ENCODE measurements at places on chromosomes 4 and X. TPM values are rescaled to one million over a fixed set of nuclear protein-coding genes. Genes with fewer than 3 reads are reported as not detected.

Gene TMEM271
- total RNA-seq = not detected

Gene CDS1
- 0.65 TPM for total RNA-seq

Gene RAB41
- total RNA-seq = not detected

Gene JADE1
- 36.6 TPM for total RNA-seq

Gene IL15
- 3.7 TPM for total RNA-seq

Gene SHROOM3
- 71.4 TPM for total RNA-seq

Gene ENAM
- 0.62 TPM for total RNA-seq

Gene TCEAL6
- total RNA-seq = not detected

Gene LARP7
- 42.3 TPM for total RNA-seq

Gene ZC4H2
- 7.1 TPM for total RNA-seq

Gene STEEP1
- 13.6 TPM for total RNA-seq

Gene HTN3
- not detected for total RNA-seq

Gene PDK3
- total RNA-seq = 58.0 TPM

Gene IDS
- 88.2 TPM for total RNA-seq

Gene PABPC4L
- 1.6 TPM for total RNA-seq

Gene MAP3K15
- not detected for total RNA-seq

Gene ADGRL3
- total RNA-seq = 54.3 TPM

Gene OPN1LW
- not detected for total RNA-seq

Gene GPR101
- not detected for total RNA-seq

Gene PAK3
- total RNA-seq = 11.4 TPM

Gene SHROOM4
- total RNA-seq = 8.0 TPM
